ENCODE measurements at places on chromosomes 2 and 18.

GRCh38 chr2:133247631-133248030 is 320.6 kb downstream of the NCKAP5 start:
- H3K4me1 ChIP-seq = peaks cover 17% of the 10 kb centered on the region
- H3K36me3 ChIP-seq = no peaks in the 10 kb centered on the region
- H3K4me3 ChIP-seq = no peak overlapping the region
- DNase-seq = no peak

DNA sequence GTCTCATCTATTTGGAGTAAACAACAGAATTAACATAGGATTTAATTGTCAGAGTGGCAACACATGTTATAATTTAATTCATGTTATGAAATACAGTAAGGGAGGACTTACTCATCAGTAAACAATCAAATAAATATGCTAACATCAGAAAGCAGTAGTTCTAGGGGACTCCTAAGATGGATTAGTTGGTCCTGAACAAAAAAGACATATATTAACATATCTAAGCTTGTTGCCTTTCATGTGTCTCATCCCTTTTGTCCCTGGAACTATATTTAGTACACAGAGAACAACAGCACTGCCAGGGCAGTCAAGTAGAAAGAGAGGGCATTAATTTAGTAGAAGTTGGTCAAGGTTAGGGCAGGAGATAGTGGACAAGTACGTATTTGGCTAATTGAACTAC is 117.8 kb upstream of the FZD5 start:
- peaks cover 3% of the 10 kb centered on the region for H3K4me1 ChIP-seq
- no peak overlapping the region for H3K27ac ChIP-seq
- no peak for DNase-seq
- H3K4me3 ChIP-seq = no peak overlapping the region
- no peaks in the 10 kb centered on the region for H3K36me3 ChIP-seq

- H3K4me1 ChIP-seq = no peaks in the 10 kb centered on the region
- no peaks in the 10 kb centered on the region for H3K36me3 ChIP-seq
- H3K27me3 ChIP-seq = no peaks in the 10 kb centered on the region
- no peak overlapping the region for H3K27ac ChIP-seq
- DNase-seq = no peak
These were observed 42.2 kb upstream of the RTN4 start for GRCh38 chr2:55092439-55092838.

DNA sequence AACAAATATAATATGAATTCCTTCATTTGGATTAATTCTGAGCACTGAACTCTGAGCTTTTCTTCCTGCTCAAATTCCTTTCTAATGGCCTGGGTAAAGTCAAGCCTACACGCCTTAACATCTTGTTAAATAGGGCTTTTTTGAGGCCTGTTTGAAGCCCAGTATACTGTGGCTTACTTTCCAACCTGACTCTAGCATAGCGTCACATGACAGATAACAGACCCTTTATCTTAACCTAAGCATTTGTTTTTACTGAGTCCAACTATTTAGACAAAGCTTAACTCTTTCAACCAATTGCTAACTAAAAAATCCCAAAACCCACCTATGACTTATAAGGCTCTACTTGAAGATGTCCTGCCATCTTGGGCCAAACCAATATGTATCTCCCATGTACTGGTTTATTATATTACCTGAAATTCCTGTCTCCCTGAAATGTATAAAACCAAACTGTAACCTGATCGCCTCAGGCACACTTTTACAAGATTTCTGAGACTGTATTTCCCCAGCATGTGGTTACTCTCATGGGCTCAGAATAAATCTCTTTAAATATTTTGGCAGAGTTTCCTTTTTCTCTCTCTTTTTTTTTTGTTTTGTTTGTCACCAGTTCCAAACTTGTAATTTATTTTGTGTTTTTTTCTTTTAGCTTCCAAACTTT is 271.1 kb upstream of the VWC2L start:
- no peak overlapping the region for H3K4me3 ChIP-seq
- no peaks in the 10 kb centered on the region for H3K4me1 ChIP-seq
- H3K27me3 ChIP-seq = no peaks in the 10 kb centered on the region
- no peaks in the 10 kb centered on the region for H3K36me3 ChIP-seq
- H3K27ac ChIP-seq = no peak overlapping the region
- no peak for DNase-seq

DNA sequence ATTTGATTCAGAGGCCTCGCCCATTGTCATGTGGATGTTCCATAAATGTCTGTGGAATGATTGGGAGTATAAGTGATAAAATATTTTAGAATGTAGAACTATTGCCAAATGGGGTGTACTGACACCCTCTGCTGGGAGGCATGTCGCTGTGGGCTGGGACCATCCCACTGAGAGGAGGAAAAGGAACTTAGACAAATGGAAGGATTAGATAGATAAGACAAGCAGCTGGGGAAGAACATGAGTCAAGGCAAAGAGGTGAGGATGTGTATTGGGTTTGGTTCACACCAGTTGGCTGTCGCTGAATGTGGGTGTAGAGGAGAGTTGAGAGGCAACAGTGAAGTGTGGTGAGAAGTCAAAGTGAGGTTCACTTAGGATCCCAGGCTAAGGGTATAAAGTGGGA is 4.0 kb downstream of the C2orf74 start:
- no peaks in the 10 kb centered on the region for H3K27me3 ChIP-seq
- peaks cover 55% of the 10 kb centered on the region for H3K36me3 ChIP-seq
- no peak overlapping the region for H3K27ac ChIP-seq
- no peak for DNase-seq
- H3K4me3 ChIP-seq = no peak overlapping the region

GRCh38 chr2:162798407-162798806 is 40.2 kb downstream of the KCNH7 start:
- no peak overlapping the region for H3K27ac ChIP-seq
- DNase-seq = no peak
- no peaks in the 10 kb centered on the region for H3K36me3 ChIP-seq
- no peaks in the 10 kb centered on the region for H3K4me1 ChIP-seq
- H3K4me3 ChIP-seq = no peak overlapping the region

All from activated B cell treated with CpG ODN at 0.5 μM for 24 hours (primary cell).